ENCODE measurements at places on chromosomes 3 and 15.
A peak's percentile ranks its signal among the peaks of the same experiment; 100 is the strongest.

DNA sequence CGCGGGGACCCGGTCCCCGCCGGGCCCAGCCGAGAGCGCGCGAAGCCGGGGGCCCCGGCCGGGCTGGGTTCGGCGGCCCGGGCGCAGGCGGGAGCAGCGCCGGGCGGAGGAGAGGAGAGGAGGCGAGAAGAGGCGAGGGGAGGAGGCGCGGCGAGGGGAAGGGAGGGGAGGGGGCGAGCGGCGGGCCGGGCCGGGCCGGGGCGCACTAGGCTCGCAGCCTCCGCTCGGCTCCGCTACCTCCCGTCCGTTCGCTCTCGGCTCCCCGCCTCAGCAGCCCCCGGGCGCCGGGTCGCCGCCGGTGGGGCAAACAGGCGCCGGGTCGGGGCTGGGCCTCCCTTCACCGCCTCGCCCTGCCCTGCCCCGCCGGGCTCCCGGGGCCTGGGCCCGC lies 351 bp downstream of the INSYN1 start:
- DNase-seq: no peak

DNA sequence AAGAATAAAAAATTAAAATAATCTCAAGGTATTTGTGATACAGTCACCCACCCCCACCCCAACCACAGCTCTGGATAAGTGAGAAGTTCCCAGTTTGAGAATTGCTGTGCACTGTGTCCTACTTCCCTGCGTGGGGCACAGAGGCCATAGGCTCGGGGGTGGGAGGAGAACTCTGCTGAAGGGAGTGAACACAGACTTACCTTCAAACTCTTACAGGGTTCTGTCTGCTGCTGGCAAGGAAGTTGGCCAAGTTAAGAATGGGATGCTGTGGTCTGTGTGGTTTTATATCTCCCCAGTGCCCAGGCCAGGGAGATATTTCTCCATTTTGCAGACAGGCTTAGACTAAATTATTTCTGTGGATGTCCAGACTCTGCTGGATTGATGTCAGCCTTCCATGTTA lies 37.6 kb downstream of the SPTSSB start:
- no peak for DNase-seq

DNA sequence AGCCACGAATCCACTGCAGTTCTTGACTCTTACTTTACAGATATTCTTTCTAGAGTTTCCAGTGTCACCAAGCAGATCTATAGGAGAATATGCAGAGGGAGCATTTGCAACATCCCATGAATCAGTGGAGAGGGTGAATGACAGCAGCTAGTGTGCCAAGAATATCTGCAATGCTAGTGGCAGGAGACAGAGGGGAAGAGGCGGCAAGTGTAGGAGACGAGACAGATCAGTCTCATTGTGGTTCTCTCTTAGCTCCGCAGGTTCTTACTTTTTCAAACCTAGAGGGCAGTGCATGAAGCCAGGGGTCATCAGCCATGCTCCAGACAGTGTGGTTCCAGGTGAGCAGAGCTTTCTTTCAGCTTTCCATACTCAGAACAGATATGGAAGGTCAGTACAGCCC lies 744 bp downstream of the ZNF619 start:
- DNase-seq: no peak

DNA sequence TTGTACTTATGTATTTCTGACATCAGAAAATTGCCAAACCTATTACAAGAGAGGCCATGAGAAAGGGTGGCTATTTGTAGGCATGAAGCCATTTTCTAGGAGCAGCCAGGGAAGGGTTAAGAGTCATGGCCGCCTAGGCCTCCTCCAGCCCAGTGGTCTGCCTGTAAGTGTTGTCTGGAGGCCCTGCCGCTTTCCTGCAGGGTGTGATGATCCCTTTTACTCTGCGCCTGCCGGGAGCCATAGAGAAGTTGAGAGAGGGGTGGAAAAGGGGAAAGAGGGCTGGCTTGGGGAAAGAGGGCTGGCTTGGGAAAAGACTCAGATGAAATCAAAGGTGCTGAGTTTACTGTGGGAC lies 29.1 kb upstream of the KCTD6 start:
- DNase-seq: no peak

- no peak for DNase-seq
These were observed 431.4 kb downstream of the DIPK2A start for GRCh38 chr3:144403040-144403457.

GRCh38 chr15:80852676-80853075 lies 73.5 kb downstream of the CEMIP start:
- DNase-seq: no peak

- DNase-seq: no peak
These were observed 53.9 kb upstream of the SSR3 start for GRCh38 chr3:156608601-156609514.

- DNase-seq: no peak
These were observed 87.0 kb upstream of the LMOD3 start for GRCh38 chr3:69209413-69209812.

DNA sequence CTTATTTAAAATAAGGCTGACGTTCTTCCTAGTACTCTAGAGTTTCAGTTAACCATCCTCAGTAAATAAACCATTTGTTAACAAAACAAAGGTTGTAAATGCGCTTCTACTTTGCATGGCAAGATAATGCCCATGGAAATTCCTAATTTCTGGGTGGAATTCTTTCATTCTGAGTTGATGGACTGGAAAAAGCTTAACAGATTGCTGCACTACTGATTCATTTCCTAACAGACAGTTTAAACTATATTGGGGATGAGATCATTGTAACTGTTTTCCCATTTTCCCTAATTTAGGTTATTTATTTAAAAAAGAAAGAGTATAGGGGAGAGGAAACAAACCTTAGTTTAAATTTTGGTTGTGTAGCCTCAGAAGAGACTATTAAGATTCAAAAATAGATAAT lies 342.2 kb downstream of the NLGN1 start:
- no peak for DNase-seq

GRCh38 chr15:45106002-45106790 lies 7.8 kb downstream of the DUOX2 start:
- peak; percentile 26 for DNase-seq

DNA sequence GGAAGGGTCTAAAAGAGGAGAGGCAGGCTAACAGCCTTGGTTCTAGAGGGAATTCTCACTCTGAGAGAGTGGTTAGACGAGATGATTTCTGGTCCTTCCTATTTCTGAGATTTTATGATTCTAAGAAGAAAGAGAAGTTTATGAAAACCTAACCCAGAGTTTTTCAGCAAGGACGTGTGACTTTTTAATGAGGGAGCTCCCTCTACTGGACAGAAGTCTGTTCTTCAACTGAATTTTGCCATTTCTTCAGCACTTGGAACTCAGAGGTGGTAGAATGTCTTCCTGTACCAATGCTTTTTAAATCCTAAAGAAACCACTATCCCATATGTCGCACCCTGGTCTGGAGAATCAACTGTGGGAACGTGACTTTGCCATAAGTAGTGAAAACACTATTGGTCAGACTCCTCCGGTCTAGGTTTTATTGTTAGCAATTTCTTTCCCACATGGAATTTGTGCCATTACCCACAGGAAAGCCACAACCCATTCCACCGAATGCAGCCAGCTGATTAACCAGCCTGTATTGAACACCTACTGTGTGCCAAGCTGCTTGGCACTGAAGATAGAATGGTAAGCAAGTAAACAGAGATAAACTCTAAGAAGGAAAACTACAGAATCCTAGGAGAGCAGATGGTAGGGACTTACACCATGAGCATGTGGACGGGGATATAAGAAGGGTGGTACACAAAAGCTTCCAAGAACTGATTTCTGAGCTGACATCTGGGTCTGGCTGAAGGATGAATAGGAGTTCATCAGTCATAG lies 199.5 kb upstream of the LMCD1 start:
- no peak for DNase-seq

- DNase-seq: no peak
These were observed 58.4 kb downstream of the HACD2 start for GRCh38 chr3:123526474-123526873.

Measured in kidney (tissue), 22 donors.